ENCODE measurements at places on chromosomes 5 and 9.

- no peak for DNase-seq
Observed at GRCh38 chr9:72960446-72960845, 7.6 kb upstream of the ALDH1A1 start.

DNA sequence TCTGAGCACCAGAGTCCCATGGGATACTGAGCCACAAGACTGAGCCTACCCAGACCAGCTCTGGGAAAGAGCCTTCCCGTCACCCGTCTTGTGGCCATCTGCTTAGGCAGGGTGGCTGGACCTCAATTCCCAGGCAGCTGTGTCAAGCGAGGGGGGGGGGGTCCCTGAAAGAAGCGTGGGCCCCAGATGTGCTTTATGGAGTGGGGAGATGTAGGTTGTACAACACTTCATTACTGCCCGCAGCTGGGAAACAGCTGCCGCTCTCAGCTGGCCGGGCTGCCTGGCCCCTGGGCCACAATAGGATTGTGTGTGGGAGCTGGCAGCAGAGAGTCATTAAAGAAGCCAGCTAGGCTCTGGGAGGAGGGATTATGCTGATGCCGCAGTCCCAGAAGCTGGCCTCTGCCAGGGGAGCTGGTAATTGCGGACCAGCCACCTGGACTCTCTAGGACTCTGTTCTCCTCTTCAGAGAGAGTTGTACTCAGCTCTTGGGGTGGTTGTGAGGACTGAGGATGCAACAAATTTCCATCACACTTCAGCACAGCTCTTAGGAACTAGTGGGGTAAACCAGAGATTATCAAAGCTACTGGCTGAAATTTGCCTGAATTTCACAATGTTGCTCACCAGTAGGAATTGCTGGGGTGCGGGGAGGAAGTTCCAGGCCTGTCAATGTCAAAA is 145.4 kb downstream of the GADD45G start:
- peak; percentile 35 for DNase-seq

DNA sequence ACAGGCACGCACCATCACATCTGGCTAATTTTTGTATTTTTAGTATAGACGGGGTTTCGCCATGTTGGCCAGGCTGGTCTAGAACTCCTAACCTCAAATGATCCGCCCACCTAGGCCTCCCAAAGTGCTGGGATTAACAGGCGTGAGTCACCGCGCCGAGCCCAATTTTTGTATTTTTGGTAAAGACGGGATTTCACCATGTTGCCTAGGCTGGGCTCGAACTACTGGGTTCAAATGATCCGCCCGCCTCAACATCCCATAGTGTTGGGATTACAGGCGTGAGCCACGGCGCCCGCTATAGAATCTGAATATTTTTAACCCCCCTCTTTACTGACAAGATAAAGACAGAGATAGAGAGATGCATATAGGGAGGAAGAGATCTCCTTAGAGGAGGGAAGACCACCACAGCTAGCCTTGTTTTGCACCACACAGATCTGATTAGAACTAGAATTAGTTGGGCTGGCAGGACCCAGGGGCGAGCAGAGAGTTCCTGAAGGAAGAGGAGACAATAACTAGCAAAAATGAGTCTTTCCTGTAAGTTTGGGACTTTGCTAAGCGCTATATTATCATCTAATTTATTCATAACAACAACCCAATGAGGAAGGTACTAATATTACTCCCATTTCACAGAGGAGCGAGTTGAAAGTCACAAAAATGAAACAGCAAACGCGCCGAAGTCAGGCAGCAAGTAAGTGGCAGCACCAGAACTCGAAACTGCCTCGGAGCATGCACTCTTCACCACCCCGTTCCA is 1.5 kb upstream of the ANKHD1 start:
- DNase-seq: no peak

- DNase-seq: no peak
Observed at GRCh38 chr5:179224741-179225140, 120.5 kb downstream of the ADAMTS2 start.

GRCh38 chr9:80885894-80886293 is 803.5 kb downstream of the TLE1 start:
- peak; percentile 1 for DNase-seq

DNA sequence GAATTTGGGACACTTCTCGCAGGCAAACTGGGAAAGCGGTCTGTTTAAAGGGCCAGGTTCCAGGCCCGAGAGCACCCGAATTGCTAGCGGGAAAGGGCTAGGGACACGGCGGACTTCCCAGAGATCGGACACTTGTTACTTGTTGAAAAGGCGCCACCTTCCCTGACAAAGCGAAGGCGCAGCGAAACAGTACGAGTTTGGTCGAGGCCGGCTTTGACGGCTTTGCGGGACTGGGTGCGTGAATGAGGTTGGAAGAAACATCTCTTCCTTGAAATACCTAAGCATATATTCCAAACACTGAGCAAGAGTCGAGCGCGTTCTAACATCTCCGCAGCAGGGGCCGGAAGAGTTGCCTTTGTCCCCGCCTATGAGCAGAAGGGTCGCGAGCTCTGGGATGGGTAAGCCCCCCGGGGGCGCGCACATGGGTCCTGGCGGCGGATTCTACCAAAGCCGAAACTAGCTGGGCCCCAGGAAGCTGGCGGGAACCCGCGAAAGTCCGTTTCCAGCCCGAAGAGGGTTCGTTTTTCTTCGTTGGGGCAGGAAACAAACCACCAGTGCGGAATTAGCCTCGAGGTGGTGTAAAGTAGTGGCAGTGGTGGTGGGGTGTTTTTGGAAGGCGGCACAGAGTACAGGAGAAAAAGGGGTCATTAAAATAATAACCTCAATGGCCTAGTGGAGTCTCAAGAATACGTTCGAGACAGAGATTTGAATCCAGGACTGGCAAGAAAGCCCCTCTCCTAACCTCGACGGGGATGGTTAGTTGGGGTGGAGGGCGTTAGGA is 1.5 kb downstream of the GDNF start:
- no peak for DNase-seq

GRCh38 chr5:35861718-35862117 is 5.0 kb downstream of the IL7R start:
- DNase-seq: no peak

DNA sequence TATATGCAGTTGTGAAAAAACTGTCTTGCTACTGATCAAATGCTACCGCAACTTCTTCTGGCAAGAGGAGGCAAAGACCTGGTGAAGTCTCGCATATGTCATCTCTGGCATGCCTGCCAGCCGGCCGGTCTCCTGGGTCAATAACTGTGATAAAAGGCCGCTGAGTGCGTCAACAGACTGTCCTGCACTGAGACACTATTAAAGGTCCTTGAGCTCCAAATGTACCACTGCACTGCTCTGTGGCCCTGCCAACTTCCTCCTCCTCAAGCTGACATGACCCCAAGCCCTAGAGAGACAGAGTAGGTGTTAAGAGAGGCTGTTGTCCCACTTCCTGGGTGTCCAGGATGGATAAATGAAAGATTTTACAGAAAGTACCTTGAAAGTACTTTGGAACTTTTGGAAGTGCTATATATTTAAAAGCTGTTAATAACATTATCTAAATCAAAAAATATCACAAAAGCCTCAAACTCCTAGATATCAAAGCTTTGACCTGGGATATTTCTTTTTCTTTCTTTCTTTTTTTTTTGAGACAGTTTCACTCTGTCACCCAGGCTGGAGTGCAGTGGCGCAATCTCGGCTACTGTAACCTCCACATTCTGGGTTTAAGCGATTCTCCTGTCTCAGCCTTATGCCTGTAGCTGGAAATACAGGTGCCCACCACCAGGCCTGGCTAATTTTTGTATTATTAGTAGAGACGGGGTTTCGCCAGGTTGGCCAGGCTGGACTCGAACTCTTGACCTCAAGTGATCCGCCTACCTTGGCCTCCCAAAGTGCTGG is 31.5 kb downstream of the RAPGEF1 start:
- no peak for DNase-seq
